ACHN (cell line): ENCODE measurements at places on chromosomes 1 and 21.

- DNase-seq, result no peak
These were observed 19.1 kb downstream of the AJAP1 start for GRCh38 chr1:4673494-4673893.

DNA sequence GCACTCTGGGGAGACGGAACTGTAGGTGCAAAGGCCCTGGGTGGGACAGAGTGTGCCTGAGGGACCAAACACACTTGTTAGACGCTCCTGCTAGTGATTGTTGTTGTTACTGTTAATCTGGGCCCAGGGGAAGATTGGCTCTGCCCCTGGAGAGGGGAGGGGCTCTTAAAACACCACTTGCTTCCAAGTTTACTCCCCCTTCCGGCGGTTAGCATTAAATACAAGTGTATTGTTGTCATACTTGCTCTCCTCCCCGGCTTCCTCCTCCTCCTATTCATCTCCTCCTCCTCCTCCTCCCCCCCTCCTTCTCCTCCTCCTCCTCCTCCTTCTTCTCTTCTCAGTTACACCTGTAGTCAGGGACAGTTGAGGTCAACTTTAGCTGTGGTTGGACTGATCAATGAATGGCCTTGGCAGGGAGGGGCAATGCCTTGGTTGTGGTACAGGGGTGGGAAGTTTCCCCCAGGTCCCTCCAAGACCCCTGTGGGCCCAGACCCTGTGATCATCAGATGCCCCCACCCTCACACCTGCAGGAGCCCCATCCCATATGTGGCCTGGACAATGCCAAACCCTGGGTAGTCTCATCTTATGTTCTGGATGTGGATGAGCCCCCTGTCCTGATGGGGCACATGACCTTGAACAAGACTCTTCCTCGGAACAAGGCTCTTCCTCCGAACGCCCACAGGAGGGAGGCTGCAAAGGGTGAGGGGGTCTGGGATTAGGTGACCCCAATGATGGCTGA, 217.3 kb downstream of the PTPRU start:
- DNase-seq, result peak; percentile 38

DNA sequence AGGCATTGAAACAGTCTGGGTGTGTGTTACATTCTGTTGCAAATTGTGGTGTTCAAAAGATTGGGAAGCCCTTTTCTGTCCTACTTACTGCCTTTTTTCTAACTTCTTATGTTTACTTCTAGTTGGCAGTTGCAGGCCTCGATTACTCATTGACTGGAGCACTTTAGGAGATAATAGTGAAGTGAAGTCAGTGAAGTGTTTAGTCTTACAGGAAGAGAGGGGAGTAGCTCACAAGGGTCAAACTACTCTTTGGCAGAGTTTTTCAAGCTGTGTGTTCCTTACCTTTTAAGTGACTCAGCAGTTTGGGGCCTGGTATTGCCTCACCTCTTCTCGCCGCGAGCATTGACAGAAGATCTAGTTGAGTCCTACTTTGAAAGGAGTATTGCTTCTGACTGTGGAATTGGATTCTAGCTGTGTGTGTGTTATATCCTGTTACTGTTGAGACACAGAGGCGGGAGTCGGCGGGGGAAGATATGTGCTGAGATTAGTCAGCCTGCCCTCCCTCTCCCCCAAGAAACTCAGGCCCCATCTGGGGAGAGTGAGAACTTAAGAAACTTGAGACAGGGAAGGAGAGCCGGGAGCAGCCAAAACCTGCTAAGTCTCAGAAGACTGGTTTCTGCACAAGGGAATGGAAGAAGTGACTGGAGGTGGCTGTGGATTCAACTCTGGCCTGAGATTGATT, 19.3 kb downstream of the AHCYL1 start:
- peak; percentile 88 for DNase-seq

DNA sequence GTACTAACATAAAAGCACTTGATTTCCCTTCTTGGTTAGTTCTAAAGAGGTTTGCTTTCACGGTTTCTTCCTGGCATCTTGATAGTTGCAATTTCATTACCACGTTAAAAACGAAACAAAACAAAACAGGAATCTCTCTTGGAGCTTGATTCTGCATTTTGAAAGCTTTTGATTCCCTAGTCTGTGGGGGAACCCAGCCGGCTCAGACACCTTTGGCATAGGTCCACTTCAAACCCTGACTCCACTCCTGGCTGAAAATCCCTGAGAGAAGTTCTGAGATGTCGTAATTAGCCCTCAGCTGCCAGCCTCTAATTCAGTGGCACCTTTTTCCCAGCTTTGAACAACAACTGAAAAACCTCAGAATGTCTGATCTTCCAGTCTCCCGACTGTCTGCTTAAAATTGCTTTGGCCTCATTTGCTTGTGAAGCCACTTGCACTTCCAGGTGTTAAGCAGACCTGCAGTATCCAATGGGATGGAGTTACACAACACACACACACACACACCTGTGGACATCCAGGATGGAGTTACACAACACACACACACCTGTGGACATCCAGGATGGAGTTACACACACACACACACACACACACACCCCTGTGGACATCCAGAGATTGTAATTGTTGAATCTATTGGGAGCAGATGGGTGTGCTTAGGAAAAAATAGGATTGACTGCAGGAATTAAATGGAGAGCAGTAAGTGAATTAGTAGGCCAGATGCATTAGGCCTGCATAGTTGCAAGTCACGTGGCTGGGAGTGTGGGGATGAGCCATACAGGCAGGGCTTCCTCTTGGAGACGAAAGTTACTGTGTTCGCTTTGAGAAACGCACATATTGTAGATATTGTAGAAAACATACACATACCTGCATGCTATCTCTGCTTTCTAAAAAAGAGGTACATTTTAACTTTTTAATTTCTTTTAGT, 285.6 kb upstream of the FMN2 start:
- no peak for DNase-seq

DNA sequence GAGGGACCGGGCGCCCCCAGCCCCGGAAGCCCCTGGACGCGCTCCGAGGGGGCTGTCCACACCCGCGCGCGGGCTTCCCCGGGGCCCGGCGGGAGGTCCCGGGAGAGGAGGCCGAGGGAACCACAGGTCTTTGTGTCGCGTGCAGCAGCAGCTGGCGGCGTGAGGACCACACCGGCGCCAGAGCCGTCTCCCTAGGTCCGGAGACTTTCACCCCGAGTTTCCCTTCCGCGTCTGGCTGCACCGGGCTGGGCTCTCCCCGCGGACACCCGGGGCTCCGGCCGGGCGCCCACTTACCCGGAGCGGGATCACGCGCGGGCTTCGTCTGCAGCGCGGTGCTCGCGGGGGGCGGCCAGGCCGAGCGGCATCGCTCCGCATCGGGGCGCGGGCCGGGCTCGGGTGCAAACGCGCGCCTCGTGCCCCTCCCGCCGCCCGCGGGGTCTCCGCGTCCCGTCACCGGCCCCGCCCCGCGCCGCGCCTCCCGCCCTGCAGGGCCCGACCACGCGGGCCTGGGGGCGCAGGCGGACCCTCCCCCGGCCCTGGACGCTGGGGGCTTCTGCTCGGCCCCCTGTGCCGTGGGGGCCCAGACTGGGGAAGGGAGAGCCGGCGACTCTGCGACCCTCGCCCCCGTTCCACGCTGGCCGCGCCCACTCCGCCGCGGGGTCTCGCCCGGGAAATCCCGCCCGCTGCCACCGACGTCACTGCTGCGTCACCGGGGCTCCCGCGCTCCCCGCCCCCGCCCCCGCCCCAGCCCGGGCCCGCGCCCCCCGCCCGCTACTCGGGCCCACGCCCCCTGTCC, at the start of gene GNG4:
Gene GNG4 (minus strand): TSS at position 417 of the 796 bp plus-strand sequence. CDS start 65,946 bp downstream, outside the sequence.
- DNase-seq, result peak; percentile 12

GRCh38 chr1:173201969-173202368, 5.2 kb downstream of the TNFSF4 start:
- no peak for DNase-seq

- peak; percentile 71 for DNase-seq
These were observed 14.8 kb downstream of the MGST3 start for GRCh38 chr1:165645654-165646366.

DNA sequence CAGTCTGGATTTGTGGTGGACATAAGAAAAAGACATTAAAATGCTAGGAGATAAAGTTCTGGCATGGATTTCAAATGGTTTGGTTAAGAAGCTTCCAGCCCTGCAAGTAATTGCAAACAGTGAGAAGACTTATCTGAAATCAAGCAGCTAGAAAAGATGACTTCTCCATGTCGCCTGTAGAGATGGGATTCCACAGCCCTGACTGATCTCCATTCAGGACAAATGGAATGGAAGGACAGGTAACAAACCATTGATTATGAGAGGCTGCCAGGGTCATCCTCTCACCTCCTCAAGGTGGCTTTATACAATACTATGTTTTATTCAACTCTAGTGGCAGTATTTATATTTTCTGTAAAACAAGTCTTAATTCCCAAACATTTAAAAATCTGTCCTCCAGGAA, 237.9 kb downstream of the HLX start:
- no peak for DNase-seq

DNA sequence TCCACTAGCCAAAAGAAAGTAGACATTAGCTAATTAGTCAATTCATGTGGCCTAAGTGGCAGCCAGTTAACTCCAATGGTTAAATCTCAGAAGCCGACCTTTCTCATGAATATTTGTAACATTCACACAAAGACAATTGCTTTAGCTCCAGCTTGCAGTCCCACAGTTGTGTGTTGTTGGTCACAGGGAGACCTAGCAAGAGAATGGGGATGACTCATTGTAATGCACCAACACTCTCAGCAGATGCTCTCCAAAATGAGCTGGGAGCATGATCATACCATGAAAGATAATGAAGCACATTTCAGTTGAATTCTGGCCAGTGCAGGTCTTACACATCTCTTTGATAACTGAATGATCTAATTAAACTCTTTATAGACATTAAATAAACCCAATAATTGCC, 160.4 kb downstream of the HLX start:
- DNase-seq, result no peak

GRCh38 chr1:15171271-15171908, 17.8 kb downstream of the TMEM51 start:
- no peak for DNase-seq

DNA sequence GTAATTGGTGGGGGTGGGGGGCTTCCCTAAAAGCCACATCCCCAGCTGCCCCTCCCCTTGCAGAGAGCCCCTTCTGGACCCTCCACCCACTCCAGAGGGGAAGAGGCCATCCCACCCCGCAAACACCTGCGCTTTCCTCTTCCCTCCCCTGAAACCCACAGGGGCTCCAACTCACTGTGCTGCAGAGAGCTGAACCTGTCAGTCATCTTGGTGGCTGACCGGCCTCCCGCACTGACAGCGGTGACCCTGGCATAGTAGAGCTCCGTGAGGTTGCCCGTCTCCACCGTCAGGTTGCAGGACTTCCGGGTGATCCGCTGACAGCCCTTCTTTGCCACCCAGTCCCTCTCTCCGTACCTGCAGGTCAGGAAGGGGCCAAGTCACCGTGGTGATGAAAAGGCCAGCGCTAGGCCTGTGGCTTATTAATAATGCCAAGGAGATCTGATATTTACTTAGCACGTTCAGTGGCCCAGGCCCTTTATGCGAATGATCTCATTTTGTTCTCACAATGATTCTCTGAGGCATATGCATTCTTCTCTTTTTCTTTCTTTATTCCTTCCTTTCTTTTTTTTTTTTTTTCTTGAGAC, 5.9 kb downstream of the IL22RA1 start:
- DNase-seq, result no peak

DNA sequence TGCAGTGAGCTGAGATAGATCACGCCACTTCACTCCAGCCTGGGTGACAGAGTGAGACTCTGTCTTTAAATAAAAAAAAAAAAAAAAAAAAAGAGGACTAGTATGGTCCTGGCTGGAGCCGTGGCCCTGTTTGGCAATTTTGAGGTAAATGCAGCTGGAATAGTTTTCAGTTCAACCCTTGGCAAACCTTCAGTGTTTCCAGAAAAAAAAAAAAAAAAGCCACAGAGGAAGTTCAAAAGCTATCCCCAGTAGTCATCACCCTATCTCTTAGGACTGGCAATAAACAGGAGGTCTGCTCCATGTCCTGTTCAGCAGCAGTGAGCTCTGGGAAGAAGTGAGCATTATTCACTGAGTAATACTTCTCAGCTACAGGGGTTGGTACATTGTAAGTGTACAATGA, 56.8 kb upstream of the ERRFI1 start:
- DNase-seq, result no peak

- DNase-seq, result no peak
These were observed 250.2 kb downstream of the NPHP4 start for GRCh38 chr1:5742032-5742431.

DNA sequence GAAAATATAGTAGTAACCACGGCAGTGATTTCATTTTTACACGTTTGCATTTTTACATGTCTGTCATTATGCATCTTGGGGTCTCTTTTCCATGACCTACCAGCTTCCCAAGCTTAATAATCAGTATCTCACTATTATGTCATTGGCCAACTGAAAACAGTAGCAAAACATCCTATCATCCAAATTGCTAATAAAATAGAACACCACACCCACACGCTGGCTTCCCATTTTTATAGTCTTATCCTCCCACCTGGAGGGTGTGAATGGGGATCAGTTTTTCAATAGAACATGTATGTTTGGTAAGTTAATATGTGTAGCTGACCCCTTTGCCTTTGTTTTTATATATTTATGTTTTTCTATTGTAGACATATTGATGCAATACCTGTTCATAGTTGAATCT, 11.8 kb downstream of the TFF3 start:
- no peak for DNase-seq

DNA sequence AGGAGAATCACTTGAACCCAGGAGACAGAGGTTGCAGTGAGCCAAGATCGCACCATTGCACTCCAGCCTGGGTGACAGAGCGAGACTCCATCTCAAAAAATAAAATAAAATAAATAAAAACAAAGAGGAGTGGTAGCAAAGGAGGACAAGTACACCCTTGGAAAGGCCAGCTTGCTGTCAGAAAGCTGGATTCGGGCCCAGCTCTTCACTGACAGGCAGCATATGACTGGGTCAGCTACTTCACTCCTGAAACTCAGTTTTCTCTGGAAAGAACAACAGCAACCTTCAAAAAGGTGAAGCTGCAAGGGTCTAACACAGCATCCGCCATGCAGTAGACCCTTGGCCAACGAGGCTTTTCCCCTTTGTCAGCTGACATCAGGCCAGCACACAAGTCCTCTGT, 156.0 kb upstream of the TIAM1 start:
- no peak for DNase-seq

DNA sequence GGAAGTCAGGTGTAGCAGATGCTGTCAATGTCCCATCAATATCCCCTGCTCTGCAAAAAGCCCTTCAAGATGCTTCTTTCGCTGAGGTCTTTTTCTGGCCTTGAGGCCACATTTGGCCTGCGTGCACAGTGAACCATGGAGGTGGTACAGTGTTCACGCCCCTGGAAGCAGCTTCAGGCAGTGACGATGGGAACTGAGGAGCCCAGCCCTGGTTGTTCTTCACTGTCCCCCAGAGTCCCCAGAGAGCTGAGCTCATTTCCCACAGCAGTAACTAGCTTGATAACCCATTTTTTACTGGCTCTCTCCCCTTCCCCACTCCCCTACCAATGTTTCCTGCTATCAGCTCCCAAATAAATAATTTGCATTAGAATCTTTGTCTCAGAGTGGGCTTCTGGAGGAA, 76.5 kb downstream of the OLIG1 start:
- no peak for DNase-seq
